ENCODE measurements at places on chromosomes 7 and 10.

DNA sequence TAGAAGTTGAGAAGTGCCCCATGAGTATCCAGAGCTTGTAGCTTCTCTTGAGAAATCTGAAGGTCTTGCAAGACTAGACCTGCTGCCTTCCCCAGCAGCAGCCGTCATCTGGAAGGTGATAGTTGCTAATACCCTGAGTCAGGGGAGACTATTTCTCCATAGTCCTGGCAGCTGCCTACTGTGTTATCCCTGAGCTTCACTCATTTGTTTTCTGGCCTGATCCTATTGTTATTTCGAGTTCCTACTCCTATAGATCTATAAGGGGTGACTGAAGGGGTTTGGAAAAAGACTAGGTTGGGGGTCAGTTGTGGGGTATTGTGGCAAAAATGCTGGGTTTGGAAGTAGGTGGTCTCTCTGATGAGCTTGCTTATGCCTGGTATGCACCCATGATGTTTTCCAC lies 297.8 kb downstream of the CNTNAP2 start:
- DNase-seq: no peak

DNA sequence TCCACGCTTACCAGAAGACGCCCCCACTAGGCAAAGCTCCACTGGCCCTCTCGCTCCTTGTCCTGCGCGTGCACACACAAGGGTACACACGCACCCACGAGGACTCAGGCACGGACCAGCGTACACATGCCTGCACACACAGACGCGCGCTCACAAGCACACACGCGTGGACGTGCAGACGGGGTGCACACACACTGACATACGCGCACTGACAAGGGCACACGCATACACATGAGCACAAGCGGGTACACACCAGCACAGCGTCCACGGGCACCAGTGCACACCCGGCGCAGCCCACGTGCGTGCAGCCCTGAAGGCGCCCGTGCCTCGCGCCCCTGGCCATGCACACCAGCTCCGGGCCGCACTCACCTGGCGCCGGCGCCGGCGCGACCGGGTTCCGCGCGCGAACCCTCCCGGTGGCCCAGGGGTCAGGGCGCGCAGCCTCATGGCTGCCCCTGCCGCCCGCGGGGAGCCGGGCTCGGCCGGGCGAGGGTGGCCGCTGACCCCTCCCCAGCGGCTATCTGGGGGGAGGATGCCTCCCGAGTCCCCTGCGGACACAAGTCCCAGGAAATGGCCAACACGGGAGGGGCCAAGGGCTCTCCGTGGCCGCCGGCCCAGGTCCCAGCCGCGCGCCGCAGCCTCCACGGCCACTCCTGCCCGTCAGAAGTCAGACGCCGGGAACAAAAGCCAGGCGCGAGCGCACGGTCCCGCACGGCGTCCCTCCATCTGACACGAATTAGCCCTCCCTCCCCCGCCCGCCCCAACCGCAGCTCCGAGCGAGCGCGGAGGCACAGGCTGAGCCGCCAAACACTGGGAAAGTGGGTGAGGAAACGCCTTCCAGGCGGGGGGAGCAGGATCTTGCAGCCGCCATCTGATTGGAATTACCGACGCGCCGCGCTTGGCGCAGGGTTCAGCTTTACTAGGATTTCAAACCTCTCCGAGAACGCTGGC lies 45.0 kb downstream of the TNS3 start:
- DNase-seq: no peak

GRCh38 chr10:12213621-12214020 lies 17.6 kb downstream of the CDC123 start:
- no peak for DNase-seq

DNA sequence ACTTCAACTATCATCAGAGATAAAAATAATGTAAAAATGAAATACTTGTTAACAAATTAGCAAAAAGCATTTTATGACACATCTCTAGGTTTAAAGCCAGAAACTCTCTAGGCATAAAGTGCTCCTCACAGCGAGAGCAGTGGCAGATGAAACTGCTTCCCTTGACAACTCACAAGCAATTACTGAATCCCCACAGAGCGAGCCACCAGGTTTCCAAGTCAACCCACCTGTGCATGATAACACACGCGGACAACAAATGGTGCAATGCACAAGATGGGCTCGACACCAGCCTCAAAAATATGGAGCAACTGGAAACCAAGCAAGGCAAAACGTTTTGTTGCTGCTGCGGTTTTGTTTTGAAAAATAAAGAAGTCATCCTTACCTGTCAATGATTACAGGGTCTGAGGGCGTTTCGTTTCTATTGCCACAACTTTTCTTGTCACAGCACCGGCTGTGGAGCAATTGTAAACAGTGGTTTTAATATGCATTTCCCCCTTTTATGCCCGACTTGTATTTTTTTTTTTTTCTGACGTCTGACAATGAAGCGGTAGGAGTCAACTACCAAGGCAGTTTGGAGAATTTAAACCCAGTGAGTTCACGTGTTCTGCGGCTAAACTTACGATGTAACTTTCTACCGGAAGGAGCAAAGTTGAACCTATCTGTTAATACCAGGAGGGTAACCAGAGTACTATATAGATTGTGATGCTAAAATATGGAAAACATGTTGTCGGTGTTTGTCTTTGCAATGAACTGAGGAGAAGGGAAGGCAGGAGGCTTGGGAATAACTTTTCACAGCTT lies 7.0 kb downstream of the EBF3 start:
- no peak for DNase-seq

DNA sequence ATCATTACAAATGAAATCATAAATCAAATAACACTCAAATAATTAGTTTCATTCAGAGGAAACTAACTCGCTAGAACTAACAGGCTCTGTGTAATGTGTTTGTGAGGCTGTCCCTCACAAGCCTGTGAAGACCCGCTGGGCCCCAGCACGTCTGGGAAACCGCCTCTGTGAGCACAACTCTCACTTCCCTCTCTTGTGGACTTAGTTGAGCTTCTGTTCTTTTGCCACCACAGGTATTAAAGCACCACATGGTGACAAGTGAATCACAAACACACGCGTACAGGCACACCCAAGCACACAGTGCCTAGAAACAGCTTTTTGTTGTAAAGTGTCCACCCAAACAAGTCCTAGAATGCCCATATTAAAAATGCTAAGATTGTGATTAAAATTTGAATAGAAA lies 51.0 kb downstream of the ZNF777 start:
- DNase-seq: no peak

DNA sequence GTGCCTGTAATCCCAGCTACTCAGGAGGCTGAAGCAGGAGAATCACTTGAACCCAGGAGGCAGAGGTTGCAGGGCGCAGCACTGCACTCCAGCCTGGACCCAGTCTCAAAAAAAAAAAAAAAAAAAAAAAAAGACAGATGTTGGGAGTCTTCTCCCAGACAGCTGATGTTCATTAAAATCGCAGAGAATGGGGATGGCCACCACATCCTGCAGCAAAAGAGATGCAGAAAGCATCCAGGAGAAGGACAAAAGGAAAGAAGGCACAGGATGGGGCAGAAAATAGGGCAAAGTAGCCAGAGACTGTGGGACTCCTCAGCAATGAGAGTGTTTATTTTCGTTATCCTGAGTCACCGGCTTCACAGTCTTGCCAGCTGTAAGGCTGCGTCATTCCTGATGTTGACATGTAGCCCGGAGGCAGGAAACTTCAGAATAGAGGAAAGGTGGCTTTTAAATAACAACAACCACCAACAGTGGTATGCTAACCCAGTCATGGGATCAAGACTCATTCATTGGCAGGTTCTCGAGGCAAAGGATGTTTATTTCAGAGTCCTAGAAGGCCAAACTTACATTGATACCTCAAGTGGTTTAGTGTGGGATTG lies 149.5 kb upstream of the SVIL start:
- DNase-seq: no peak

- no peak for DNase-seq
These were observed 4.8 kb upstream of the TMEM26 start for GRCh38 chr10:61458031-61458430.

DNA sequence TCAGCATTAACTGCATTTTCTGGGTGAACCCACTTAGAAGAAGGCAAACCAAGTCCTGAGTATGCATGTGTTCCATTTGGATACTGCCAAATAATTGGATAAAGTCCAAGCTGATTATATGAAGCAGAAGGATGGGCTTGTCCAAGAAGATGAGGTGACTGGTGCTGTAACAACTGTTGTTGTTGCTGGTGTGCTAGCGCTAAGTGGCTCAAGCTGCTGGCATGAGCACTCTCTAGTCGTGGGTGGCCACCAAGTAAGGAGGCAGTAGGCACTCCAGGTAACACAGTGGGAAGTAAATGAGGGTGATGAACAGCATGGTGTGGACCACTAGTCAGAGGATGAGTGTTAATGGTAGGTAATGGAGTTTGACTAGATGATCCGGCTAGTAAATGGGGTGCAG lies 80.4 kb downstream of the NRBF2 start:
- no peak for DNase-seq

DNA sequence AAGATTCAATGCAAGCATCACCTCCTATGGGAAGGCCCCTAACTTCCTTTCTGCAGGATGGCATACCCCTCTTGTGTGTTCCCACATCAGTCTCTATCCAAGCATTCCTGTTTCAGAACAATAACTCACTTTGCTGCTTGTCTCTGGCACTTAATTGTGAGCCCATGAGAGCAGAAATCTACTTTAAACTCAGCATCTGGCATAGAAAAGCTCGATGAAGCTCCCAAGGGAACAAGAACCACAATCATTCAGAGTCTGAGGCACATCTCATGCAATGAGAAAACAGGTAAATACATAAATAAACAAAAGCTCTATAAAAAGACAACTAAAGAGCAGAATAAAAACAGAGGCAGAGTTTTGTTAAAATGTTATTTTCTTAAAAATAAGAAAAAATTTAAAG lies 66.2 kb downstream of the VPS41 start:
- DNase-seq: no peak

GRCh38 chr10:30637881-30638467 lies 8.4 kb upstream of the LYZL2 start:
- DNase-seq: no peak

GRCh38 chr7:118153551-118154177 lies 30.3 kb upstream of the LSM8 start:
- no peak for DNase-seq

- no peak for DNase-seq
These were observed 82.1 kb downstream of the NRP1 start for GRCh38 chr10:33252324-33252723.

DNA sequence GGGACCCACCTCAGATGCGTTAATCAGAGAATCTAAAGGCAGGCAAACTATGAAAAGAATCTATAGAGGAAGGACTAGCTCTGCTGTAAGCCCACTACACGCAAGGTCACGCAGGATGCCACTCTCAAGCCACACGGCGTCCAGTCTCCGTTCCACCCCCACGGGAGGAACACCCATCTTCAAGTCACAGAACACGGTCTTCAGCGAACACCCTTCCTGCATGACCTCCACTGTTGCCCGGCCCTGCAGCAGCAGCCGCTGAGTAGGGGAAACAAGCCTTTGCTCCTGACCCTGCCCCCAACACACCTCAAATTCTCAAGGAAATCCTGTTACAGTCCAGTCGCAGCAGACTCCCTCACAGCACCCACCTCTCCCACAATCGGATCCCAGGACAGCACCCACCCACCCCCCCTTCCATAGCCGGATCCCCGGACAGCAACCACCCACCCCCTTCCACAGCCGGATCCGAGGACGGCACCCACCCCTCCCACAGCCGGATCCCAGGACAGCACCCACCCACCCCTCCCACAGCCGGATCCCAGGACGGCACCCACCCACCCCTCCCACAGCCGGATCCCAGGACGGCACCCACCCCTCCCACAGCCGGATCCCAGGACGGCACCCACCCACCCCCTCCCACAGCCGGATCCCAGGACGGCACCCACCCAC lies 133.7 kb downstream of the DIP2C start:
- no peak for DNase-seq

DNA sequence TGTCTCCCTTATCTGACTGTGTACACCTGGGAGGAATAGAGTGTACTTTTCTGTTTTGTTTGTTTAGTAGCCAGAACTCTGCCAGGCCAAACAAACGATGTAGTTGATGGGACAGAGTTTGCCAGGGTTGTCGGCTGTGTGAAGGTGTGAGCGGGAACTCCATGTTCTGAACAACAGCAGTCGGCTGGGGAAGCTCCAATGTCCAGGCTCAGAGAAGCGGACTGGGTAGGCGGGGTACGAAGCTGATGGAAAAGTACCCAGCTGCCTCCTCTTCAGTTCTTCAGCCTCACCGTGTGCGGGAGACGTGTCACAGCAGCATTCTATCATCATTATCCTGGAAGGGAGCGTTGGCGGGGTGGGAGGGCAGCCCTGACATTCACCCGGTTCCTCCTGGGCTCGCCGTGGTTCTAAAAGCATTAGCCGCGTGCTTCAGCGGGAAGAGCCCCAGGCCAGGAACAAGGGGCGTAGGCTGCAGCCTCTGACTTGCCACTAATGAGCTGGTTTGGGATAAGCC lies 52.9 kb downstream of the PFKFB3 start:
- no peak for DNase-seq

DNA sequence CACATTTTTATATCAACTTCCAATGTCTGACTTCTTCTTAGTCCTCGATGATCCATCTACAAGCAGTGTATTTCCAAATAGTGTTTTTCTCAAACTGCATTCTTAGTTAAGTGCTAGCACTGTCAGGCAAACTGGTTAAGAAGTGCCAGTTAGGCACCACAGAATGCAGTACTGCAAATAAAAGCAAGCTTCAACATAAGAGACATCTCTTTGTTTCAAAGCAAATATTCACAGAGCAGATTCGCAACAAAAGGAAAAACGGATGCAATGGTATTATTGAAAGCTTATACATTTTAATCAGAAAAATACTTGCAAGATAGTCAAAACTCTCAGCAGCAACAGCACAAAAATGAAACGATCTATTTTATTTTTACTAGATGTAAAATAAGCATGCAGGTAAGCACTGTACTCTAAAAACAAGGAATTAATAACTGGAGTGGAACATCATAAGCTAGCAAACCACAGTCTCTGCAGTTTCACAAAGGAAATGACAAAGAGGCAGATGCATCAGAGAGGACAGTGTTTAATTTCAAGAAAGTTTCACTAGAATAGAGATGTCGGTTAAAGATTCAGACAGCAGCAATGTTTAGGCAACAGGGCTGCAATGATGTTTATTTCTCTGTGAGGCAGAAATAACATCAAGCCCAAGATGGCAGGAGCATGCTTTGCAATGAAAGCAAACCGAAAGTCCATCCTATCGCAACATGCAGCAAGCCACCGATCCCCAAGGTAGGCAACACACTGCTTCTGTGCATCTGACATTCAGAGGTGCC lies 82.0 kb downstream of the FGFR2 start:
- DNase-seq: no peak

- DNase-seq: no peak
These were observed 26.2 kb downstream of the ASB15 start for GRCh38 chr7:123627851-123628250.

- no peak for DNase-seq
These were observed 4.4 kb upstream of the FKBP9 start for GRCh38 chr7:32952876-32953275.

GRCh38 chr7:55100544-55101327 lies 81.9 kb downstream of the EGFR start:
- DNase-seq: no peak
